ENCODE measurements at places on chromosomes 5 and 9.

DNA sequence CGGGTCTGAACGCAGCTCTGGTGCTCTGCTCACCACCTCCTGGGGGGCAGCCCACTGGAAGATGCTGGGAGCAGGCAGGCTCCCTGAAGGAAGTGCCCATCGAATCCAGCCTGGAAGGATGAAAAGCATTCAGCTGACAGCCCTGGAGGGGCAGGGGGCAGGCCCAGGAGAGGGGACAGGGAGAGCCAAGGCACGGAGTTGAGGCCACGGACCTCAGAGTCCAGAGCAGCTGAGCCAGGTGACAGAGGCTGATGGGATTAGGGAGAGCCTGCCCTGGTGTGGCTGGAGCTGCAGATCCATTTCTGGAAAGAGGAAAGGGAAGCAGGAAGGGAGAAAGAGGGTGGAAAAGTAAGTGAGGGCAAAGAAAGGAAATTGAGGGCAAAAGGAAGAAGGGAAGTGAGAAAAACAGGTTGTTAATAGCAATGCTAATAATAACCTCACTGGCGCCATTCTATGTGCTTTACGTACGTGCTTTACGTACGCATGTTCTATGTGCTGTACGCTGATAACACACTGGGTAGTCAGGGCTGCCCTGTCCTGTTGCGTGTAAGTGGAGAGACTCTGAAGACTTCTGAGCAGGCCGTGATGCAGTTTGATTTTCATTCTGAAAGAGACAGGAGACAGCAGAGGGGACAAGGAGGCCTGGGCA is 52.6 kb downstream of the LMX1B start:
- no peak for DNase-seq

GRCh38 chr9:83980395-83981125 is at the start of gene RMI1:
TSS of gene RMI1 (plus strand) at chr9:83980805. CDS start at chr9:84000987, 20,182 bp downstream.
- DNase-seq = peak; percentile 98

DNA sequence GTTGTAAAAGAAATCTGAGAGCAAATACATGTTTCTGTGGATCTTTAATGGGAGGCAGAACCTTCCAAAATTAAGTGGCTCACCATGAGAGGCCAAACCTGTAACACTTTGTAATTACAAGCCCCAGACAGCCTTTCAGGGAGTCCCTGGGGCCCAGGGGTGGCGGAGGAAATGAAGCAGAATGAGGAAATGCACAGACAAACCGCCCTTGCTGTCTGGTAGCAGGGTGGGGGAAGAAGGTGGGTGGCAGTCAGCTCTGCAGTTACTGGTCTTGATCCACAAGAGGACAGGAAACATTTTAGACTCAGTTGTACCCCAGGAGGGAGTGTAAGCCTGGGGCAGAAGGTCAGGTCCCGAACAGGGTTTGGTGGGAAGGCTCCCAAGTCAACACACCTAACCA is 6.5 kb downstream of the ARL14EPL start:
- DNase-seq = no peak

GRCh38 chr5:180194410-180195345 is 14.3 kb downstream of the RASGEF1C start:
- DNase-seq = no peak

GRCh38 chr5:74570250-74570649 is 70.3 kb downstream of the ENC1 start:
- no peak for DNase-seq

- no peak for DNase-seq
Observed at GRCh38 chr9:138045541-138046490, 168.2 kb downstream of the CACNA1B start.

DNA sequence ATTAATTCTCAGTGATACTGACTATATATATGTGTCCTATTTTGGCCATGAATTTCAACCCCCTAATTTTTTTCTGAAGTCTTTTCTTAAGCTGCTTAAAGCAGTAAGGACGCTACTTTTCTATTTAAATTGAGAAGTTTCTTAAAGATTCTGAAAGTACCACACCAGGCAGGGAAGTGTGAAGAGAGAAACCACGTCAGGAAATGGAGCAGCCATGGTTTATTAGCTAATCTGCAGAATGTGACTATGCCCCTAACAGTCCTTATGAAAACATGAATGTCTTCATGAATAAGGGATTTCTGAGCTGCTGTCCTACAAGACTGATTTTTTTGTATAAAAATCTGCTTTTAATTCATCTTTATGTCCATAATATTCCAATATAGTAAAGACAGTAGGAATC is 1724.3 kb upstream of the C9orf72 start:
- no peak for DNase-seq

DNA sequence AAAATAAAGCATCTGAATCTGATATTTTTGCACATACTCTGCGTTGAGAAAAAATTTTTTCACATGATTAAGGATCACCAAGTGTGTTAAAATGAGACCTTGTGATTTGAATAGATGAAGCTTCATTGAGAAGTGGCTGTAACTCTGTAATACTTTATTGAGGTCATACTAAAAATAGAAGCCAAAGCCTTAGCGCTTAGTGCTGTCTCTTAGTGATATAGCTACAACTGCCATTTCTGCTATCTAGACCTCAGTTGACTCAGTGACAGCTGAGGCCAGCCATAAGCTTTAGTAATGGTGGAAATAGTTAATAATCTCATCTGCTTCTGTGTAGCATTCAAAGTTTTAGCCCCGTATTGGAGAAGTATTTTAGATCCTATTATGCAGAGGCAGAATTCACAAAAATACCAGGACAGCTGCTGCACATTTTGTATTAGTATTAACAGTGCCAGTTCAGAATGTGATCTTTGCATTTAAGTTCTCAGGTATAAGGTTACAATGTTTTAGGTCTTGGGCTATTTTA is 107.4 kb upstream of the SGCD start:
- no peak for DNase-seq

- DNase-seq = peak; percentile 69
Observed at GRCh38 chr5:143920772-143921171, 108.8 kb downstream of the HMHB1 start.

DNA sequence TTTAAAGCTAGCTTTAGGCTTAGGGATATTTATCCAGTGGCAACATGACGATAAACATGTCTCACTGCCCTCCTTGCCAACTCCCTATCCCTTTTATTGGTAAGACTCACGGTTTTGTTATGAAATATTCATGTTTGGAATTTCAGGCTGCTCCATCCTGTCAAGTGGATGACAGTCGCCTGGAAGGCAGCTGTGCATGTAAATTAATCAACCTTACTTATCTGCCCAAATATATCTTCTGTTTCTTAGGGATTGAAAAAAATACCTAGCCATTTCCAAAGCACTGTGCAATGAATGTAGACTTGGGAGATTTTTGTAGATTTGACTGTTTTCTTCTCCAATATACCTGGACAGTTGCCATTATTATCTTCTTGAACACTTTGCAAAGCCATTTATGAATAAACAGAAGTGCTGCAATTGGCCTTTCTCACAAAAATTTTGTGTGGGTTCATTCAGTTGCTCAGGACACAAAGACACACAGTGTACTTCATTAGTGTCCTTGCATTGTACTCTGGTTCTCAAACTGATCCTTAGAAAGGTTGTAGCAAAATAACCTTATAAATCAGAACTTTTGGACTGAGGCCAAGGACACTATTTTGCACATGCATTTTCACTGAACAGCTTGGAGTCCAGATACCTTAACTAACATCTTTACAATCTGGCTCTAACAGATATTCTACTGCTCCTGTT is 889.4 kb upstream of the SEMA6A start:
- no peak for DNase-seq

GRCh38 chr5:119031905-119032304 is 39.0 kb upstream of the DMXL1 start:
- DNase-seq = no peak

GRCh38 chr5:62643556-62644451 is 65.2 kb downstream of the LRRC70 start:
- no peak for DNase-seq

- no peak for DNase-seq
Observed at GRCh38 chr5:74306845-74307244, 333.7 kb downstream of the ENC1 start.

DNA sequence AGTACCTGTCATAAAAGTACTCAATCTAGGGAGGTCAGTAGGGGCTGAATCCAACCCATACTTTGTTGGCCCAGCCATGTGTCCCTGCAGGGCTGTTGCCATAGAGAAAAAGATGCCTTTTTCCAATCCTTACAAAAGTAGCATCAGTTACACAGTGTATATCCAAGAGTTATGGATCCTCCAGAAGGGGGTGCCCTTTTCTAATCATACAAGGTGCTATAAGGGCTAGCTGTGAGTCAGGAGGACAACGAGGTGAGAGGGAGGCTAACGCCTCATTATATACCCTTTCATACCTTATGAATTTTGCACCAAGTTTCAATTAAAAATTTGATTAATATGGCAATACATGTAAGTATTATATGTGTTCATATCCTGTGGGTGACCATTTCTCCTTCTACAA is 4.8 kb downstream of the KIAA0825 start:
- peak; percentile 7 for DNase-seq

DNA sequence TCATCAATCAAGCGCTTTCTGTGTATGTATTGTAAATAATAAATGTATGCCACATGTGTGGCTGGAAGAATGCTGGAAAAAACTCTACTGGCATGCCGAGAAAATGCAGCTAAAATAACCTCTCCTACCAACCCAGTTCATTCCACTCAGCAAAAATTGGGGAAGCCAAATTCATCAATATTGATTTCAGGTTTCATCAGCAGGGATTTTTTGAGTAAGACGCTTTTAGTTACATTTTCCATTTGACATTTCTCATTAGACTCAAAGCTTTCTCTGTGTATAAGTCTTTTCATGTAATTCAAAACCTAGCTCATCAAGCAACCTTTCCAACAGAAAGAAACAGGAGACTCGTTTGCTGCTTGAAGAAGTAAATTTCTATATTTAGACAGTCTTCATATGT is 338.1 kb downstream of the DMRT2 start:
- DNase-seq = no peak

DNA sequence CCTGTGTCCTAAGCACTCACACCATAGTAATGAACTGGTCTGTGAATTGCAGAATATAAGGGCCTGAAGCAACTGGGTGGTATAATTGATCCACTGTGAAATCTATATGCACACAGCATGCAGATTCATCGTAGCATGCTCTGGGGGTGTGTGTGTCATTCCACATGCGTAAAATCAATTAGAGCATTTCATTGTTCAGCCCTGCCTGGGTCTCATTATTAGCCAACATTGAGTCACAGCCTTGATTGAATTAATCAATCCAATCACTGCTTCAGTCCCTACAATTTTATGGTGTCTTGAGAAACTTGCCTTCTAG is 248.0 kb downstream of the ADAMTSL1 start:
- DNase-seq = no peak

- DNase-seq = no peak
Observed at GRCh38 chr5:29508131-29508530, 1685.4 kb upstream of the CDH6 start.

GRCh38 chr9:92948038-92948534 is 763 bp downstream of the FGD3 start:
- no peak for DNase-seq

GRCh38 chr5:110663525-110663924 is 62.9 kb downstream of the TMEM232 start:
- DNase-seq = no peak

DNA sequence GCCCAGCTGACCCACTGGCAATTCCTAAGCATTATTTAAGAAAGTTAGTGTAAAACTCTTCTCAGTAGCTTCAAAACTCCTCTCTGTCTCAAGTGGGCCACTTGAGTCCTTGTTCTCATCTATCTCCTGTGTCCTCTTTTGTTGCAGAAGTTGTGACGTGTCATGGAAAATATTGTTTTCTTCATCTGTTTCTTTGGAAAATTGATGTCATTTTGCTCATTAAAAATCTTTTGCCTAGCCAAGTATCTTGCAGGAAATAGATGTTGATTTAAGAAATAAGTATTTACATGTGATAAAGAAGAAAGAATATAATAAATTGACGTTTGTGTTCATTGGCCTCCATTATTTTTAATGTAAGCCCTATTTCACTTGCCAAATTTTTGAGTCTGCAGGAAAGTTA is 1158.4 kb upstream of the SEMA6A start:
- DNase-seq = no peak

DNA sequence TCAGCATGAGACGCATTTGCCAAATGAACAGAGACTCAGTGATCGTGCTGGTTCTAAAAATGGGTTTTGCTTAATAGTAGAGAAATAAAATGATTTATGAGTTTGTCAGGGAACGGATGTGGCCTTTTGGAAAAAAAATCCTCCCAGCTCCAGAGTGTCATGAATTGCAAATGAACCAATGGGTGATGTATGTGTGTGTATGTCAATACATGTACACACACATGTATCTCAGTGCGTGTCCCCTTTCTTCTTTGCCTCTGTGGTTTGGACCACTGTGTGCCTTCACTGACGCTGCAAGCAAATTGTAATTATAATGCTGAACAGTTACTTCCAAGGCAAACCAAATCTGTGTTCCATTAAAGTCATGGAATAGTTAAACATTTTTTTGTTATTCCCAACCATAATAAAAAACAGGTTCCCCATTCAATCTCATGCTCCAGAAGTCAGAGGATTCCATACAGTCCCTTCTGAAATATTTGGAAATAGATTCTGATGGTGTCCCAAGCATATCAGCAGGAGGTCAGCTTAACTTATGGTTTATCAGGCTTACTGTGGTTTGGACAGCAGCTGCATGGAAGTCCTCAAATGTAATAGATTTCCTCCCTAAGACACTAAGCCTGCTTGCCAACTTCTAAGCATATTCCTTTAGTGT is 630.5 kb downstream of the ACTL7B start:
- no peak for DNase-seq

GRCh38 chr9:14455243-14455642 is 141.3 kb upstream of the NFIB start:
- no peak for DNase-seq

GRCh38 chr5:151258816-151259215 is 5.8 kb downstream of the GM2A start:
- DNase-seq = no peak

- DNase-seq = peak; percentile 57
Observed at GRCh38 chr9:129138476-129139232, 27.4 kb downstream of the PTPA start.

- peak; percentile 86 for DNase-seq
Observed at GRCh38 chr9:114953959-114954358, 23.6 kb upstream of the TNFSF8 start.

DNA sequence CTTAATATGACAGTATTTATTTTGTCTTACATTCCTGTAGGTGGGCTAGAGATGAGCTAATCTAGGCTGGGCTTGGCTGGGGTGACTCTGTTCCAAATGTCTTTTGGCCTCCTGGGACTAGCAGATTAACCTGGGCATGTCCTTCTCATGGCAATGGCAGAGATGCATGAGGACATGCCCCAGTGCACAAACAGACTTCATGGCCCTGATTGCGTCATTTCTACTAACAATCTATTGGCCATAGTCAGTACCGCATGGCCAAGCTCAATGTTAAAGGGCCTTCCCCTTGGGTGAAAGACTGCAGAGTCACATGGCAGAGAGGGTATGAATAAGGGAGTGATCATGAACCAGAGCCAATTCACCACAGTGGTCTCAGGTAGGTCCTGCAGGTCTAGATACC is 313.4 kb downstream of the MSX2 start:
- DNase-seq = no peak

GRCh38 chr5:62138607-62139006 is 167.4 kb upstream of the KIF2A start:
- DNase-seq = no peak

- no peak for DNase-seq
Observed at GRCh38 chr5:64507264-64507605, 1.4 kb downstream of the RGS7BP start.
